PC-3 (cell line): ENCODE measurements at places on chromosomes 5 and 9.

DNA sequence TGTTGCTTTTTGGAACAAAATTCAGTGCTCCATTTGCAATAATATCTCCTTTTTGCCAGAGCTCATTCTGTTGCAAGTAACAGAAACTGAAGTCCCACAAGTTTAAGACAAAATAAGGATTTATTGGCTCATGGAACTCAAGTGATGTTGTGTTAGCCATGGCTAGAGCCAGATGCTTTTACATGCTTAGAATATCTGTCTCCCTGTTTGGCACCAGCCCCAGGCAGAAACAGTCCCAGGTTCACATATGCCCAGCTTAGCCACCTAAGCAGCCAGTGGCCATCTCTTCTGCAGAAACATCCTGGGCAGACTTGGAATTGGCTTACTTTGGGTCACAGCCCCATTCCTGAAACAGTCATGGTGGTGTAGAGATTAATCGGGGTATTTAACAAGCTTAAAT, 540.9 kb upstream of the SGCD start:
- no peaks in the 10 kb centered on the region for H3K4me1 ChIP-seq
- no peak overlapping the region for H3K27ac ChIP-seq
- no peak overlapping the region for H3K4me3 ChIP-seq
- H3K36me3 ChIP-seq: no peaks in the 10 kb centered on the region
- no peak for DNase-seq
- no peaks in the 10 kb centered on the region for H3K27me3 ChIP-seq

DNA sequence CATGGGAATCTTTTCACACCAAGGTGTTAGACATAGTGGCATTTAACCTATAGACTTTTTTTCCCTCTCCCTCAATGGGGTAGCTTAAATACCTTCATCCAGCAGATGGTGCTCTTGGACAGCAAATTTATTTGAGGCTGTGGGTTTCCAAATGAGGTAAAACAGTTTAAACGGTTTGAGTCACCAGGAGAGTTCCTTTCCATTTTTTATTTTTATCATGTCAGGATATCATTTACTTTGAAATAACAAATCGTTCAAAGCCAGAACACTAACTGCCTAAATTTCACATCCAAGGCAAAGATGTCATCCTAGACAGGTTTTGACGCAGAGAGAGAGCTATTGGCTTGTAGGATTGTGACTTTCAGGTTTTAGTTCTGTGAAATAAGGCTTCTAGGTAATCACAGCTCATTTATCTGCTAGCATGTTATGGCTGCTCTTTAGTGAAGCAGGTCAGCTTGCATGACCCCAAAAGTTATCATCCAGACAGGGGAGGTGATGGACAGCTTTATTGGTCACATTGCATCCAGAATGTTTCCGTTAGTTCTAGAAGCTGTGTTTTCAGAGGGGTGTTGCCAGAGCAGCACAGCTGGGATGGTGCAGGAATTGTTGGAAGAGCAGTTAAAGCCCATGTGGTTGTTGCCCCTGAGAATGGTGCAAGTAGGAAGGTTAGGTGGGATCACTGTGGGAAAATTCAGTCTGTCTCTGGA, 69.8 kb downstream of the KDM4C start:
- H3K27me3 ChIP-seq: no peaks in the 10 kb centered on the region
- DNase-seq: peak; percentile 79
- H3K36me3 ChIP-seq: no peaks in the 10 kb centered on the region
- H3K27ac ChIP-seq: no peak overlapping the region
- H3K4me3 ChIP-seq: no peak overlapping the region
- peaks cover 10% of the 10 kb centered on the region for H3K4me1 ChIP-seq

DNA sequence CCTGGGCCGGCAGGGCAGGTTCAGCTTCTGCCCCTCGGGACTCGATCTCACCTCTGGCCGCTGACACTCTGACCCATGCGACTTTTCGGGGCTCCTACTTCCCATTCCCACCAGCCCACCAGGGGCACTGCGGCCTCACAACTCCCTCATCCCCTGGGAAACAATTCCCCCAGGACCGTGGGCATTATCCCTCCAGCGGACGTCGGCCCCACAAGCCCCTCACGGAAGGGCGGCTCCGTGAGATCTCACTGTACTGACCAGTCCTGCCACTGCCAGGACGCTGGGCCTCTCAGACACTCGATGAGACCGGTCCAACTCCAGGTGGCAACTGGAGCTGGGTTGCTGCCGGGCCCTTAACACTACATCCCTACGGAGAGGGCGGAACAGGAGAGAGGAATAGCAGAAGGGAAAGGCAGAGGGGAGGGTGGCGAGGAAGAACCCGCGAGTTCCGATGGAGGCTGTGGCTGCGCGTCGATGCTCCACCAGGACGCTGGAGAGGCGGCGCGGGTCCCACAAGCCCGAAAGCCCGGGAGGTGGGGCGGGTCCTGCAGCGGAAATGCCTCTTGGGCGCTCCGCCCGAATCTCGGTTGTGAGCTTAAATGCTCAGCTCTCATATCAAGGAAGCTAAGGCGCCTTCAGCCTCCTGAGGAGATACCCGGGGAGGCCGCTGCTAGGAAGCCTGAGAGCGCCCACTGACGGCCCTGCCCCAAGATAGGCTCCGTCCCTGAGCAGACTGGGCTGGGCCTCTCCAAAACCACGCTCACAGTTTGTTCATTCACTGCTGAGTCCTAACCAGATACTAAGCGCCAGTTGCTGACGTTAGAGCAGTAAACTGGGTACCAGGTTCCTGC, 36.3 kb downstream of the VCP start:
- H3K27me3 ChIP-seq: no peaks in the 10 kb centered on the region
- no peak overlapping the region for H3K4me3 ChIP-seq
- no peak overlapping the region for H3K27ac ChIP-seq
- no peaks in the 10 kb centered on the region for H3K4me1 ChIP-seq
- no peak for DNase-seq

GRCh38 chr5:142976861-142977260, 206.7 kb downstream of the ARHGAP26 start:
- H3K27me3 ChIP-seq: no peaks in the 10 kb centered on the region
- H3K36me3 ChIP-seq: no peaks in the 10 kb centered on the region
- H3K27ac ChIP-seq: peak overlapping the region; percentile 67
- no peak overlapping the region for H3K4me3 ChIP-seq
- H3K4me1 ChIP-seq: peaks cover 49% of the 10 kb centered on the region

GRCh38 chr5:61659221-61659696, 327.2 kb downstream of the ZSWIM6 start:
- H3K36me3 ChIP-seq: no peaks in the 10 kb centered on the region
- no peak overlapping the region for H3K27ac ChIP-seq
- H3K4me1 ChIP-seq: no peaks in the 10 kb centered on the region
- H3K4me3 ChIP-seq: no peak overlapping the region
- H3K27me3 ChIP-seq: no peaks in the 10 kb centered on the region

DNA sequence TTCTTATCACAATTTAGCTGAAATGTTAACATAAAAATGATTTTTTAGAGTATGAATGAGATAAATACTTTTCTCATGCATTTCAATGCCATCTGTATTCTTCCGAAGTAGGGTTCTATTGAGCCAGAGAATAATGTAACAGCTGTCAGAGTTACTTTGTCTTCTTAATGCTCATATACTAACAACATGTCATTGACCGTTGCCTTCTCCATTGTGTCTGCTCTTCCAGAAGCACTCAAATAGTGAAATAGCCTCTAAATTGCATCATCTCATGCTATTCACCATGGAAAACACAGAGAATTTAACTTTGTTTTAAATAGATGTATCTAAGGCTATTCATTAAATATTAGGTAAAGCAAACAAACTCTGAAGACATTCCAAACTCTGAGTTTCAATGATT, 1875.9 kb upstream of the CDH9 start:
- H3K36me3 ChIP-seq: no peaks in the 10 kb centered on the region
- H3K27me3 ChIP-seq: no peaks in the 10 kb centered on the region
- H3K27ac ChIP-seq: no peak overlapping the region

GRCh38 chr9:136668983-136669790, 6.5 kb downstream of the EGFL7 start:
- no peaks in the 10 kb centered on the region for H3K4me1 ChIP-seq
- no peaks in the 10 kb centered on the region for H3K27me3 ChIP-seq
- no peaks in the 10 kb centered on the region for H3K36me3 ChIP-seq
- DNase-seq: peak; percentile 22
